Stimulated activated CD8-positive, alpha-beta memory T cell treated with anti-CD3 and anti-CD28 coated beads, Interleukin-12 subunit alpha, Interleukin-12 subunit beta, amount 100 ng/mL, for 4 hours (primary cell): ENCODE measurements at places on chromosomes 4 and X.

DNA sequence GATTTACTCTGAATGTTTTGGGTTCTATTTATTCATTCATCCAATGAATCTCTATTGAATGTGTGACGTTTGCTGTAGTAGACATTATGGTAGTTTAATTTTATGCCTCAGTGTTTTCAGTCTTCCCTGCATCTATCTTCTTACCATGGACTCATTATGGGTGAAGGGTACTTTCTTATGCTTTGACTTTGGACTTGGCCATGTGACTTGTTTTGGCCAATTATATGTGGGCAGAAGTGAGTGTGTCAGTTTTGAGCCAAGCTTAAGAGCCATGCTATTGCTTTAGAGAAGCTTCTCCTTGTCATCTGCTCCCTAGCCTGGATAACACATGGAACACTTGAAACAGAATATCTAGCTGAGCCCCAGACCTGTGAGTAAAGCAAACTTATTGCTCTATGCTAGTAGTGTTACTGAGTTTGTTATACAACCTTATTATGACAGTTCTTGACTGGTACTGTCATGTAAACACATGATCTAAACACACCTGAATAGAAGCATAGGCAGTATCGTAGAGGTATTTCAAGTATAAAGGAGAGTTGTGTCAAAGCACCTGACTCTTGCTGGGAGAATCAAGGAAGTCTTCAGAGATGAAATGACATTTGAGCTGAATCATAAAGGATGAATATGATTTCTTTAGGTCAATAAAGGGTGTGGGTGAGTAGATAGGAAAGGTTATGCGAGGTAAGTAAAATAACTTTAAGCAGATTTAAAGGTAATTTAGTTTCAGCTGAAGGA, 128.4 kb downstream of the NAA11 start:
- no peak for DNase-seq

GRCh38 chrX:107421337-107421861, 28.1 kb upstream of the FRMPD3 start:
- DNase-seq = no peak

- DNase-seq = no peak
Measured at GRCh38 chr4:154472858-154473257, 18.7 kb downstream of the DCHS2 start.

DNA sequence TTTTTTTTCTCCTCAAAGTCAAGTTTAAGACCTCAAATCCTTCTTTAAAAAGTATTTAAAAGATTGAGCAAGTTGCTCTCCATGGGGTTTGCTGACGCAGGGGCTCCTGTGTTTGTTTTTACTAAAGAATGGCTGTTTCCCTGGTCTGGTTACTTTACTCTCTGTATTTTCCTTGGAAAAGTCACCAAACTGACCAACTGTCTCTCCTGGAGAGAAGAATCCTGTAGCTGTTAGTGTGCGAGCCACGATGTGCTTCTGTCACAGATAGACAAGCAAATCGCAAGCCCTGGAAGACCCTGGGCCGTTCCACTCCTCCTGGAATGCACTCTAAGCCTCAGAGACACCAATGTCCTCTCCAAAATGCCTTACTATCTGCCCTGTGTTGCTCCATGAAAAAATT, 212.1 kb downstream of the CHIC2 start:
- no peak for DNase-seq

- DNase-seq = no peak
Measured at GRCh38 chr4:152102436-152103000, 341.7 kb upstream of the GATB start.

GRCh38 chrX:111447298-111447697, 35.3 kb upstream of the DCX start:
- no peak for DNase-seq

GRCh38 chr4:119149110-119149509, 13.5 kb downstream of the MYOZ2 start:
- no peak for DNase-seq

DNA sequence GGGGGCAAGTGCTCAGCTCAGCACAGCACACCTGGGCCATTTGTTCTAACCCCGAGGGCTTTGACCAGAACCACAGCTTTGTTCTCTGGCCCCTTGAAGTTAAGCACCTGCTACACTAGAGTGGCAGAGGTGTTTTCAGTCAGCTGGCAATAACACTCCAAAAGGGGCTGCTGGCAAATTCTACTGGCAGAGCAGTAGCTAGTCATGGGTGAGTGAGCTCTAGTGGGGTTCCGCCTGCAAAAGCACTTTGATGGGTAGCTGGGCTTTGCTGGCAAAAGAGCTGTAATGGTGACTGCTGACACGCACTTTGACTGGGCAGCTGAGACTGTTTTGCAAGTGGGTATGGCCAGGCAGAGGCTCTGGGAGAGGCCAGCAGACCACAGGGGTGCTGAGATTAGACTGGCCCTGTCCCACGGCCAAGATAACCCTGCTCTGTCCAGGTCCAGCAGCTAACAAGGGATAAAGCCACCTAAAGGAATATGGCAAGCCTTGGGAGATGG, 65.2 kb upstream of the TENT5D start:
- no peak for DNase-seq

DNA sequence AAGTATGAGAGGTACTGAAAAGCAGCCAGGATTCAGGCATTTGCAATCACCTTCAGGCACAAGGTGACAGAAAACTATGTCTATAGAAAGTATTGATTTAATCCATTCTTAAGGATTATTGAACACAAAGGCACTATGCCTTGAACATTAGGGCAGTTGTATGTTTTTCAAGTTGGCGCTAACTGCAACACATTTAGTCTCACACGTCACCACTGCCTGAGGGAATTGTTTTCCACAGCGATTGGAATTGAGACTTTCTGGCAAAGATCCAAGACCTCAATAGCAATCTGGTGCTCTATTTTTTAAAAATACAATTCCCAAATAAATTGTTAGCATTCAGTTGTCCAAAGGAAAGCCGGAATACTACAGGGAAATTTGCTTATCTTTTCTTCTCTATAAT, 52.7 kb upstream of the FTHL17 start:
- DNase-seq = no peak

GRCh38 chr4:138535316-138535715, 293.2 kb upstream of the SLC7A11 start:
- DNase-seq = no peak

DNA sequence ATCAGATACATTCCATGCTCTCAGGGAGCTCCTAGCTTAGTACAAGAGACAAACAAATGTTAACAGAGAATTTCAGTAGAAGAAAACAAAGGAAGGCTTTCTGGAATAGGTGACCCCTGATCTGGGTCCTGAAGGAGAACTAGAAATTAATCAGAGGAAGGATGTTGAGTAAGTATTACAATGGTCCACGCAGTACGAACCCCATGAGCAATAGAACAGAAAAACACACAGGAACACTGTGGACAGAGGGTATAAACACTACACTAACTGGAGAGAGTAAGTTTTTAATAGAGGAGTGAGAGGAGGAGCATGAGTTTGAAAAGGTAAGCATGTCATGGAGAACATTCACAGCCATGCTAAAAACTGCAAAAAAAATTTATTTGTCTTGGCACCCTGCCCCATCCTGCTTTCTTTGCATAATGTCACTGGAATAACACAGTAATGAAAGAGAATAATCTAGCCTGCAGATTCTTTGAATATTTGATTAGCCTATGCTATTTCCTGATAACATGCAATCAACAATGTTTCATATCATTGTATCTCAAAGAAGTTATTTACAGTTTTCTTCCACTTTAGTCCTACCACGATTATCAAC, 140.3 kb upstream of the ZXDB start:
- no peak for DNase-seq

DNA sequence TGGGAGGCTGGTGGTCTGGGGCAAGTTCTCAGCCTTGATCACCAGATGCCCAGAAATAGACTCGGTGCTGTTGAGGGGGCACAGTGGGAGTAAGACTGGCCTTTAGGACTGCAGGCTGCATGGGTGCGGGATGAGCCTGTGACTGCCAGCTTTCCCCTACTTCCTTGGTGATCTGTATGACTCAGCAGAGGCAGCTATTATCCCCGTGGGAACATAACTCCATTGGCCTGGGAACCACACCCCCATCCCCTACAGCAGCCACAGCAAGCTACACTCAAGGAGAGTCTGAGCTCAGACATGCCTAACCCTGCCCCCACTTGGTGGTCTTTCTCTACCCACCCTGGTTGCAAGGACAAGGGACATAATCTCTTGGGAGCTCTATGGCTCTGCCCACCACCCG, 20.6 kb downstream of the CLIC2 start:
- DNase-seq = no peak

- DNase-seq = no peak
Measured at GRCh38 chr4:94746746-94747145, 11.0 kb upstream of the BMPR1B start.

GRCh38 chr4:177182166-177182565, 127.5 kb upstream of the NEIL3 start:
- no peak for DNase-seq

DNA sequence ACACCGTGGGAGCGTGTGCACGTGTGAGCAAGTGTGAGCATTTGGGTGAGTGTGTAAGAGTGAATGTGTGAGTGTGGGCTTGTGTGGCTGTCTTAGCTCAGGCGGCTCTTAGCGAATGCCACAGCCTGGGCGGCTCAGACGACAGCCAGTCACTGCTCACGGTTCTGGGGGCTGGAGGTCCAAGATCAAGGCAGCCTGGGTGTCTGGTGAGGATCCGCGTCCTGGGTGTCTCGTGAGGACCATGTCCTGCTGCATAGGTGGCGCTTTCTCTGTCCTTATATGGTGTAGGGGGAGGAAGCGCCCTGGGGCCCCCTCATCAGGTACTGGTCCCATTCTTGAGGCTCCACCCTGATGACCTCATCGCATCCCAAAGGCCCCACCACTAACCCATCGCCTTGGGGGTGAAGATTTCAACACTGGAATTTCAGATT, 4.5 kb downstream of the DOK7 start:
- no peak for DNase-seq

DNA sequence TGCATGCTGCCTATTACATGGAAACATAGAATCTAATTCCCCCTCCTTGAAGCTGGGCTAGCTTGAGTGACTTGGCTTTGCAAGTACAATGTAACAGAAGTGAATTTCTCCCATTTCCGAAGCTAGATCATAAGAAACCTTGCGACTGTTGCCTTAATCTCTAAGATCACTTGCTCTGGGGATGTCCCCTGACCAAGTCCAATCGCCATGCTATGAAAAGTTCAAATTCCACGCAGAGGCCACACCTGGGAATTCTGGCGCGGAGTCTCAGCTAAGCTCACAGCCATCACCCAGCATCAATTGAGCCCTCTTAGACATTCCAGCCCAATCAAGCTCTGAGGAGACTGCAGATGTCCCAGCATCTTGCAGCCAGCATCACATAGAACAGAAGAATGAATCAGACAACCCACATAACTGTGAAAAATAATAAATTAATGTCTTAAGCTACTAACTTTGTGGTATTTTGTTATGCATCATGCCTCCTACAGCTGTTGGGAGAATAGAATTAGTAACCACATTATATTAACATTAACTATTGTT, 27.0 kb downstream of the GPM6A start:
- DNase-seq = no peak

- no peak for DNase-seq
Measured at GRCh38 chrX:150410513-150410912, 47.4 kb downstream of the MAMLD1 start.

DNA sequence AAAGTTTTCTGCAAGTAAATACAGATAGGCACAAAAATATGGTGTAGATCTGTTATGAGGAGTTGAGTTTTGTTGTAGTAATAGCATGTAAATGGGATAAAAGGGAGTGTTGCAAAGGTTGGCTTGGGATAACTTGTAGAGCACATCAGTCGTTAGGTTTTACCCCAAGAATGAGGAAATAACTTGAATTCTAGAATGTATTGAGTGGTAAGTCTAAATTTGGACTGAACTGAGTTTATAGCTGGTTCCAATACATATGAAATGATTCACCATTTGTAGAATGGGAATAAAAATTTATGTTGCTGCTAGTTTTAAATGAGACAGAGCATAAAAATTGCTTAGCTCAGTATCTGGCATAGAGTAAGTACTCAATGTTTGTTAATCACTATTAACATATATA, 719.2 kb downstream of the FSTL5 start:
- DNase-seq = no peak

- no peak for DNase-seq
Measured at GRCh38 chrX:288561-288991, 7.4 kb downstream of the PLCXD1 start.

DNA sequence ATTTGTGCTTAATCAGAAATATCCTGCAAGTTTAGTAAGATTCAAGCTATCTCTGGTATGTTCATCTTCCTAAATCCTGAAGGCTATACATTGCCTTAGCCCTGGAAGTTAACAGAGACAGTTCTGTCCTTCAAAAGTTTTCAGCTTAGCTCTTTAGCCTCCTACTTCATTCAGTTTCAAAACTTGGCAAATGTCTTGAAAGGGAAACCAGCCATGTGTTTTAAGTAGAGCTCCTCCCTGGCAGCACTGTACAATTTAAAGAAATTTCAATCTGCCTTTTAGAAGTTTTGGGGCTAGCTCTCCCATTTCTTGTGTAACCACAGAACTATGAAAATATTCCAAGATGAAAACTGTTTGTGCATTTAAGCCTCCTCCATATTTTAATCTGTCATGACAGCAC, 47.0 kb downstream of the FANCB start:
- no peak for DNase-seq

DNA sequence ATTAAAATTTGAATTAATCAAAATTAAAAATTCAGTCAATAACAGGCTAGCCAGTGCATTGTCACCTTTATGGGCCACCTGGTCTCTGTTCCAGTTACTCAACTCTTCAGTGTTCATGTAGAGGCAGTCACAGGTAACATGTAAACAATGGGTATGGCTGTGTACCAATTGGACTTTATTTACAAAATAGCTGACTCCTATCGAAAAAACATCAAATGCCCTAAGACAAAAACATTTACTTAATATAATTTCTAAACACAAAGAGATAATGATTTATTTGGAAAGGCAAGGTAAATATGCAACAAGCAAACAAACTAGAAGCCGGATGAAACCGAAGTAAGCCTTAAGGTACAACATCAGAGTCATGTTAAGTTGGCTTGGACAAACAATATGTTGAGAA, 8.8 kb downstream of the TMEM150C start:
- no peak for DNase-seq

- DNase-seq = no peak
Measured at GRCh38 chrX:13645464-13646153, 7.3 kb upstream of the TCEANC start.

DNA sequence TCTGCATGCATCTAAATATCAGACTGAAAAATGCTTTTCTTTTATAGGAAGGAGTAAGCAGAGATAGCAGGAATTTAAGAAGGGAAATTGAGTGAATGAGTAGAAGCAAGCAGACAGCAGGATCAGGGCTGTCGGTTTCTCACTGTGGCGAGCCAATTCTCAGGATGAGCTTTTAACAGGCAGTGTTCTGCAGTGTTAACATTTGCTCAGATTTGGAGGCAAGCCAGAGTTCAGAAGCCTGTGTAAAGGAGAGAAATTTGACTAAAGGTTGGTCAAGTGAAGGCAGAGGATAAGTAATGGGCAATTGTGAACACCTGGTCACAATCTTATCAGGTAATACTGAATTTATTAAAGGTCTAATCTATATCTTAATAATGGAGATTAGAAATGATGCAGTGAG, 133.3 kb upstream of the MAGEB16 start:
- no peak for DNase-seq

GRCh38 chrX:46209037-46209436, 336.2 kb downstream of the ZNF674 start:
- no peak for DNase-seq
